ENCODE measurements at places on chromosomes 7 and 10.
A peak's percentile ranks its signal among the peaks of the same experiment; 100 is the strongest.

DNA sequence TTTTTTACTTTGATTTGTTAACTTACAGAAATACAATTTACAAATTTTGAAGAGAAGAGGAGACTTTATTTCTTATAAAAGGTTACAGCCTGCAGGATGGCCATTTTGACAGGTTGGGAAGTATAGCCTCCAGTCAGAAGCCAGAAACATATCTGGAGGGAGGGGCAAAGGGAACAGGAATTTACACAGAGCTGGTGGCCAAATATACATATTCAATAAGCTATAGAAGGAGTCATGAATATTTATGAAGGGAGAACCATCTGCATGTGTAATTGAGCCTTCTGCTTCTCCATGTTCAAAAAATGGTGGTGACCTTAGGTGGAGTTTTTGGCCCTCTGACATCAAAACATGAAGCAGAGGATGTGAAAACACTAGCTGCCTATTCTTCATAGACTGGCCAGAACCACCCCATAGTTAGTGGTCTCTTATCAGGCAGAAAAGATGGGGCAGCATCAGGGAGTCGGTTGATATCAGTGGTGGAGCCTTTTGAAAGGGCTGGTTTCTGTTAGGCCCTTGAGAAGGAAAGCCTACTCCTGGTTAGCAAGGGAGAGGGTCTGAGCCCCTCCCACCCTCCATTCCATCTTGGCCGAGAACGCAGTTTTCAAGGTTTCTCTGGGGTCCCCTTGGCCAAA lies 57.2 kb downstream of the ENTPD1 start:
- no peak for DNase-seq

DNA sequence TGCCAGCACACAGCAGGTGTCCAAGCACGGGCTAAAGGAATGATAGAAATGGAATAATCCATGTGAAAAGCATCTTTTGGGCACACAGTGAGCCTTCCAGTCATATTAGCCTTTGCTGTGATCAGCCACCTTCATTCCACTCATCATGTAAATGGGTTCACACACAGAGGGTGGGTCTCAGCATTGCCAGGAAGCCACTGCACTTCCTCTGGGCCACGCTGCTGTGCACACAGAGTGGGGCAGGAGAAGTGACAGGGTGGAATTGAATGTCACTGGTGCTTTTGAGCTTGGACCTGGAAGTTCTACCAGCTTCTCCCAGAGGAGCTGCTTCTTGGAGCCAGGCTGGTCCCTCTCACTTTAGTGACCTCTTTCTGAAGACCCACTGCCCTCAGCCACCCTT lies 203.5 kb downstream of the USP6NL start:
- DNase-seq, result no peak

- no peak for DNase-seq
Observed at GRCh38 chr10:114956466-114956865, 18.5 kb downstream of the TRUB1 start.

DNA sequence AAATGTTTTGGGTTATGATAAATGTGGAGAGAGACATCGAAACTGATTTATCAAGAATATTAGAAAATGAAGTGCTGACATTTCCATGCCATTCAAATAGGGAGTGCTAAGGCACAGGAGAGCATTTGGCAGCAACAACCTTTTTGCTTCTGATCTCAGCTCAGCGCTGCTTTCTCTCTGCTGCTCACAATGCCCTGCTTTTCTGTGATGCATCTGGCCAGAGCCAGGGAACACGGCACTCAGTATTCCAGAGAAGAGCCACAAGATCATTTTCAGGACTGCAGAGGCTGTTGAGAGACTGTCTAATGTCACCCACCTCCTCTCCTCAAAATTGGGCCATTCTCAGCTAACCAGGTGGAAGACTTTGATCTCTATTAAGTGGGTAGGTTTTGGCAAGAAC lies 28.1 kb downstream of the INSYN2A start:
- no peak for DNase-seq

DNA sequence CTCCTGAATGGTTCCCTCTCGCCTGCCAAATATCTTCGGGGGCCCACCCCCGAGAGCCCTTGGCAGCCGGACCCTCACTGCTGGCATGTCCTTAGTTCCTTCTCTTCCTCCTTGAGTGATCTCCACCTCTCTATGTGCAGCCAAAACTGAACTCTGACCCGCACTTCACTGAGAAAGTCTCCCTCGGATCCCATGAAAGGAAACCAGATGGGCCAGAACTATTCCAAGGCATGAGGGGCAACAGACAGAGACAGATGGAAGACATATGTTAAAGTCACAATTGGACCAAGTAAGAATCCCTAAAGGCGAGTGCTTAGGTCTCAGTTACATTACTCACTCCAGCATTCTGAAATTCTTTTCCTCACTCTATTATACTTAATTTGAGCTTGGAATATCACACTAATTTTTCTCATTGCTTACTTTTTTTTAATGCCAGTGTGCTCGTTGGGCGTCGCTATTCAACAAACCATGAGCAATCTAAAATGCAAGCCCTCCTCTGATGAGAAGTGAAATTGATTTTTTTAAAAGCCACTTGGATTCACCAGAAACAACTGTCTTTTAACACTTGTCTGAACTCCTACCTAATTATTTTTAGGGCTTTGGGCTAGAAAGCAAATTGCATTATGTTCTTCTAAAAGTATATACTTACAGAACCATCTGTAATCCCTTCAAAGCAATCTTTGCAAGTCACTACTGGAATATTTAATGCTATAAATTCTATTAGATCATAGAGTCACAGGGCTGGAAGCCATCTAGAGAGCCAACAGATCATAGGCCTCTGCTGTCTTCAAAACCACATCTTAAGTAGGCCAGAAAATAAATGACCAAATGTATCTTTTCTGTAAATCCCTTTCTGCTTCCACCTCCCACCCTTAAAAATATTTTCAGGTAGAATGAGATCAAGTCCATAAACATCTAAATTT lies 43.3 kb upstream of the EZH2 start:
- no peak for DNase-seq

DNA sequence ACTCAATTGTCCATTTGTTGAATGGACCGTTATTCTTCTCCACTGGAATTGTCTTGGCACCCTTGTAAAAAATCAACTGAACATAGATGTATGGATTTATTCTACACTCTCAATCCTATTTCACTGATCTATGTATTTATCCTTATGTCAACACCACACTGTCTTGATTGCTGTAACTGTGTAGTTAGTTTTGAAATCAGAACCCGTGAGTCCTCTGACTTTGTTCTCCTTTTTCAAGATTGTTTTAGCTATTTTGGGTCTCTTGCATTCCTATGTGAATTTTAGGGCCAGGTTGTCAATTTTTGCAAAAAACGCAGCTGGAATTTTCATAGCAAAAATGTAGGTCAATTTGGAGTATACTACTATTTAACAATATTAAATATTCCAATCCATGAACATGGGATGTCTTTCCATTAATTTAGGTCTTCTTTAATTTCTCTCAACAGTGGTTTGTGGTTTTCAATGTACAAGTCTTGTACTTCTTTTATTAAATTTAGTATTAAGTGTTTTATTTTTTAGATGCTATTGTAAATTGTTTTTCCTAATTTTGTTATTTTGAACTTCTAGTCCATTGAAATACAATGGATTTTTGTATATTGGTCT lies 10.0 kb downstream of the CAMK2B start:
- peak; percentile 88 for DNase-seq

DNA sequence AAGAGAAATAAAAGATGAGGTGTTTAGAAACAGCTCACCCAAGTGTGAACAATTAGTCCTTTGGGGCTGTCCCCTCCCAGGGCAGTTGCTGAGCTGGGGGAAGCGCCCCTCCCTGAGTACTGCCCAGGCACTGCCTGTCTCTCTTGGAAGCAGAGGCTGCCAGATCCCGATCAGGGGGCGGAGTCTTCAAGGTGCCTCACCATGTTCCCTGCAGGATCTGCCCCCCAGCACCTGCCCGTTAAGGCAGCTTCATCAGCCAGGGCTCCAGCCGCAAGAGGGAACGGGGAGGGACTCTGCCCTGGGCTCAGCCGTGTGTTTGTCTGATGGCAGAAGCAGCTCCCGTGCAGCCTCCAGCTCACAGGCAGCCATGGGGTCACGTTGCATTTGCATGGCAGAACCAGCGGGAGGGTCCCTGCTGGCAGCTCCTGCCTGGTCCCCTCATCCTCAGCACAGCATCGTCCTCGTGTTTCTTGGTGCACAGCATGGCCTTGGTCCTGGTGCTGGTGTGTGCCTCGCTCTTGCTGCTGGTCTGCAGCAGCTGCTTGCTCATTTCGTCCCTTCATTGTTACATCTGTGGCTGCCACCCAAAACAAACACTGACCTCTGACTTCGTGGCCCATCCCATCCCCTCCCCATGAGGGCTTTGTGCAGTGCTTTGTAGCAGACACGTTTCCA lies 10.7 kb upstream of the DPYSL4 start:
- no peak for DNase-seq

DNA sequence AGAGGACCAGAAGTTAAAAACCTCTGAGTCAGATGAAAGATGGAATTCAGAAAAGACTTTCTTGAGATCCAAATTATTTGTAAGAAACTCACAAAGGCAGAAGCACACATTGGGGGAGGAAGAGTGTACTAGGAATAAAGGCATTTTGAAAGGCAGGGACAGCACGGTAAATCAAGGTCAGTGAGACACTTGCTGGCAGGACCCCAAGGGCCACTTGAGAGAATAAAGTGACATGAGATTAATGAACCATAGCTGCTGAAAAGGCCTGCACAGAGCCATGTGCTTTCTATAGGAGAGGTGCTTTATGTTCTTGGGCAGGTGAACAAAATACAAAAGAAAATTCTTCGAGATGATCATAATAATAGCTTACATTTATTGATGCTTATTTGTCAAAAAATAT lies 929.9 kb upstream of the MBL2 start:
- DNase-seq, result no peak

GRCh38 chr7:116809636-116810266 lies 52.6 kb upstream of the CAPZA2 start:
- peak; percentile 73 for DNase-seq

DNA sequence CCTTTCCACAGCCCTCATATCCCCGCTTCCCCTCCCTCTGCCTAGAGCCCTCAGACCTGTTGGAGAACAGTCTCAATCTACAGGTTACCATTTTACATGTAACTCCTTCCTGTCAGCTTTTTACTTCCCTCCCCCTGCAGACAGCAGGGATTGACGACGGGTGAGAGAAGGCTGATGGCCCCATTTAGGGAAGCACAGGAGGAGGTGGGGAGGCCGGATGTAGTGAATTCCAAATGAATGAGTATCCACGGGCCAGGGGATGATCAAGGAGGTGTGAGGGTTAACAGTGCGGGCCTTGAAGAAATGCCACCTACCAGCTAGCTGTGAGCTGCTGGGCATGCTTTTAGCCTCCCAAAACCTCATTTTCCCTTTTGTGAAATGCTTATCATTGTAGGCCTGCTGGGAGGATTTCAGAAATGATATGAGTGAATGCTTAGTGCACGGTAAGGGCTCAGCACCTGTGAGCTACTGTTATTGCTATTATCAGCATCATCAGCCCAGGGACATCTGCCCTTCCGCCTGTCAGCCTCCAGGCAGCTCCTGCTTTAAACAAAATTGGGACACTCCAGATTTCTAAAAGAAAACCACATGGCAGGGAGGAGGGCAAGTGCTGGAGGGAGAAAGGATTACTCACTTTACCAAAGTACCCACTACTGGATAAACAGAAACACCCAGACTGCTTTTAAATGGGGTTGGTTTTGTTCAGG lies 6.5 kb upstream of the NANOS1 start:
- DNase-seq, result no peak

DNA sequence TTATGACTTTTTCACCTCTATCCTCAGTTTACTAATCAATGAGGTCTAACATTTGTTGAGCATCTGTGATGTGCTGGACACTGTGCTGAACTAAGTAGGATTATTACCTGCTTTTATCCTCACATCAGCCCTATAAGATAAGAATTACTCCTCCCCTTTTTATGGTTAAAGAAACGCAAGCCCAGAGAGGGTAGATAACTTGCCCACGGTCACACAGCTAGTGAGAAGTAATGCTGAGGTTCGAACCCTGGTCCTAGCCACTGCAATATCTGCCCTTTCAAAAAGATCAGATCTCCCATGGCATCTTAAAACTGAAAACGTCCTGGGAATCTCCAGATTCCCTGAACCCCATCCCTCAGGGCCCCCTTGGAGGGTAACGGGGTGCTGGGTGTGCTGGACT lies 118.3 kb downstream of the C10orf105 start:
- no peak for DNase-seq

GRCh38 chr10:89662596-89662995 lies 17.6 kb upstream of the PANK1 start:
- no peak for DNase-seq

DNA sequence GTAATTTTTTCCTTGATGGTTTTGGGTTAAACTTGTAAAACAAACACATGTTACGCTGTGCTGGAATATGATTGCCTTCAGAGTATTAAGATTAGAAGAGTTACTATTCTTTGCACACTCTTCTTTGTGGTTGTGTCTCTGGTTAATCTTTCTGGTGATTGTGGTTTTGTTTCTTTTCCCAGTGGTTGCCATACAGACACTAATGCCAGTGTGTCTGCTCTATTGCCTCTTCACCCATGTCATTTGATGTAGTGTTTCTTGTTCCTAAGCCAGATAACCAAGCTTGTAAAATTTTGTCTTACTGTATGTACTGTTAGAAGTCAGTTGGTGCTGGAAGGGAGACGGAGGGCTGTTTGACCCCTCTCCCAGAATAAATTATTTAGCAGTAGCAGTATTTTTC lies 124.8 kb downstream of the PHTF2 start:
- no peak for DNase-seq

DNA sequence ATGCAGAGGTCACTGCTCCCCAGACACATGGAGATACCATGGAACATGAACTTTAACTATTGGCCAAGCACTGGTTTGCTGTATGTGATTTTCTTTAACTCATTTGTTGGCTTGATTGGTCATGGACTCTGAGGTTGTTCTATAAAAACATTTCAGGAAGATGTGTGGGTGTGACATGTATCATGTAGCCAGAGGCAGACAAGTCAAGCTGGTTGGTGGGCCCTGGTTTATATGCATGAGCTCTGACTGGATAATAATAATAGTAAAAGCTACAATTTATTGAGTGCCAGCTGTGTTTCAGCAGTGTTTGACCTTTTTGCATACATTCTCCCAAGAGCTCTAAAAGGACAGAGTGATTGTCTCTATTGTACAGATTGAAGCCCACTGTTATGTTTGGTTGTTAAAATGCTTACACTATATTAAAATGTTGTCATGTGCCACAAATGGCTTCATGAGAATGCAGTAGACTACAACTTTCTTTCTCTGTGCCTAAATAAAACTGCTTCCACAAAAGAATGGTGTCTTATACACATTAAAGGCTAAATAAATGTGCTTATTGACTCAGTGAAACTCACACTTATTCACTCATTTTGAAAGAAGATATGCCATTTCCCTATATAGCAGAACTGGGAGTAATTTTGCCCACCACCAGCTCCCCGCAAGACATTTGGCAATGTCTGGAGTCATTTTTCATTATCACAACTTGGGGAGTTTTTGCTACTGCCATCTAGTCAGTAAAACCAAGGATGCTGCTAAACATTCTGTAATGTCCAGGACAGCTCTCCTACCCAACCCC lies 243.6 kb upstream of the NFE2L3 start:
- no peak for DNase-seq

DNA sequence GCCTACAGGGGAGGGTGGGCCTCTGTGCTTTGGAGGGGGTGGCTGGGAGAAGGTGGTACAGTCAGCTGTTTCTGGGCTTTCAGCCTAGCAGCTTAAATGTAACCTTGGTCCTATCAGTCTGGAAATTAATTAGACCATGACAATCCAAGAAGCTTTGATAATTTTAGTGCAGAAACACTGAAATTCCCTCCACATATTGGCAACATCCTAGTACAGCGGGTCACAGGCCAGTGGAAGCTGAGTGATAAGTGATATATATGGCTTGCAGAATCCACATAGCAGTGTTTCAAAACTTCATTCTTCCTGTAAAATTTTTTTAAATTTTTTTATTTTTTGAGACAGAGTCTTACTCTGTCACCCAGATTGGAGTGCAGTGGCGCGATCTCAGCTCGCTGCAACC lies 212.6 kb downstream of the TYW1 start:
- DNase-seq, result no peak

GRCh38 chr7:45881280-45881758 lies 7.0 kb upstream of the IGFBP1 start:
- DNase-seq, result no peak

All from inflammatory macrophage treated with lipopolysaccharide for 4 hours (primary cell).